Glutamatergic neuron (in vitro differentiated cells): ENCODE measurements at places on chromosomes 1 and 21.

DNA sequence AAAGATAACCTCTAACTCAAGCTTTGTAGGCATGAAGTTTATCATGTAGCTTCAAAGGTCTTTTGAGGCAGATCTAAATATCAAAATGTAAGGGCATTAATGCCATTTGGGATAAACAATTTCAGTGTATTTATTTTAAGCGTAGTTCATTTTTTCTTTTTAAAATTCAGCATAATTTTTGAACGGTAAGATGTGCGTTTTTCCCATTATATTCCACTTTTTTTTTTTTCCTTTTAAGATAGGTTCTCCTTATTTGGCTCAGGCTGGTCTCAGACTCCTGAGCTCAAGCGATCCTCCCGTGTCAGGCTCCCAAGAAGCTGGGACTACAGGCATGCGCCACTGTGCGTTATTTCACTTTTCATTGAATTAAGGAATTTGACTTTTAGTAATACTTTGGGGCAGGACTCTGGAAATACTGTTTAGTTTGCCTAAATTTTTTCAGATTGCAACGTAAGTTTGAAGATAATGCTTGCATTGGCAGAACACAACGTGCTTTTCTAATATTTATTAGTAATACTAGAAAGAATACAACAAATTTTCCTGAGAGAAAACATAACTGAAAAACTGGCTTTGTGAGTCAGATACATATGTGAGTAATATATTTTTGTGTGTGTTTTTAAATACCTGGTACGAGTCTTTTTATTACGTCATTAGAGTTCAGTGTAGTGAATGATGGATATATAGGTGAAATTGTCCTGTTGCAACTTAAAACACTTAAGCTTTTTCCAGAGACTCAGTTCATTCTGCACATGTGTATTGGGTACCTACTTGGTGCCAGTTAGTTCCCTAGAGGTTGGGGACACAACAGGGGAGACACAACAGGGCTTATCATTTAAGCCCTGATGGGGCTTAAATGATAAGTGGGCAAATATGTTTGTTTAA, 2.2 kb downstream of the RALGPS2 start:
- no peak for DNase-seq

GRCh38 chr1:76546354-76546933, 320.8 kb upstream of the ST6GALNAC5 start:
- DNase-seq: no peak

- DNase-seq: no peak
Measured at GRCh38 chr1:2784854-2785630, 16.5 kb downstream of the TTC34 start.

GRCh38 chr1:22972760-22973159, at the start of gene LACTBL1:
TSS of gene LACTBL1 (minus strand) at chr1:22972866. CDS start at chr1:22972316, 550 bp downstream.
- peak; percentile 35 for DNase-seq

DNA sequence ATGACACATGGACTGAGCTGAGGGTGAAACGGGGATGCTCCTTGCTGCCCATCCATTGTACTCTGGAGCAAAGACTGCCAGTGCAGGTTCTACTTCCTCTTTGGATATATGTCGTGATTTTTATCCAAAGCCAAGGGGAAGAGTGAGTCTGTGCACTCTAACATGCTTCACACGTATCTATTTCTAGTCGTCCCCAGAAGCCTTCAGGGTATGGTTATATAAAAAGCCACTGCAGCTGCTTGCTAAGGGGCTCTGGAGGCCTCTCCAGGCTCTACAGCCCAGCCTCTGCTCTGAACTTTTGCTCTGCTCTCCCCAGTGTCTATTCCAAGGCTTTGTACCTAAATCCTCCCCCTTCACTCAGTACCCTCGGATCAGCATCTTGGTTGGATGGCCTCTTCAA, 20.1 kb downstream of the PAFAH2 start:
- no peak for DNase-seq

GRCh38 chr1:29481031-29481430, 244.7 kb downstream of the PTPRU start:
- DNase-seq: no peak

GRCh38 chr1:78052685-78053405, 7.1 kb downstream of the GIPC2 start:
- DNase-seq: no peak

DNA sequence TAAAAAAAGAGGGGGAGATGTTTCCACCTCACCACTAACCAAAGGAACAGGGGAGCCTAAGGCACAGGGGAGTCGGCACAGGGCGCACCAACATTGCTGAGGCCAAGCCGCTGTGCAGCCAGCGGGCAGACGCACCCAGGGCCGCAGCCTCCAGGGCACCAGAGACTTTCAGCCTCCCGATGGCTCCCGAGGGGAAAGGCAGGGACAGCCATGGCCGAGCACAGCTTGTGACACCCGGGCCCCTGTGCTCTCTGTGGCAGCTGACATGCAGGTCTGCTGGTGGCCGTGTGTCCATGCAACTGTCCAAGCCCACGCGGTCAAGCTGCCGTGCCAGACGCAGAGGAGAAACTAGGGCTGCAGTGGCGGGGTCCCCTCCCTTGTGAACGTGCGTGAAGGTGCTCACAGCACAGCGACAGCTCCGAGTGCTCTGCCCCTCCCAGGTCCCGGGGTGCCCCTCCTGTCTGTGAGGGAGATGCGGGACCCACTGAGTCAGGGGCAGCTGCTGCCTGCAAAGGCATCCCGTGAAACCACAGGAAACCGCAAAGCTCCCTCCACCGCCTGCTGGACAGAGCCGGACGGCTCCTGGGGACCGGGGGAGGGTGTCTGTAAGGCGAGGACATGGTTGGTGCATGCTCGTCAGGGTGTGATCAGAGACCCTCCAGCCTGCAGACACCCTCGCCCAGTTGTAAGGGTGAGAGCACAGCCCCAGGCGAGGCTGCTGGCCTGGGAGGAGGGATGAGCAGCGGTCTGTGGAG, 2.5 kb downstream of the KRTAP10-11 start:
- DNase-seq: no peak

DNA sequence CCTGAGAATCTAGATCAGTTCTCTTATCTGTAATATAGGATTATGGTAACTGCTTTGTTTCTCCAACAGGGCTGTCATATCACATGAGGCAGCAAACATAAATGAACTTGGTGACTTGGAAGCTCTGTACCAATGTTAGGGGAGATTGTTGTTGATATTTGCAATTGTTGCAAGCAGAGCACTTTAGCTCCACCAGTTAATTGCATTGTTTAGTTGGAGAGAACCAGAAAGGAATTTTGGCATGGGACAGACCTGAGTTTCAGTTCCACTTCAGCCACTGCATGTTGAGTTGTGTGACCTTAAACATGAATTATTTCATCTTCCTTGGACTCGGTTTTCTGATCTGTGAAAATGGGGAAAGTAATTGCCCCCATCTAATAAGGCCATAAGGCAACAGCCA, 142.3 kb upstream of the JUN start:
- DNase-seq: no peak

- no peak for DNase-seq
Measured at GRCh38 chr1:102098536-102098935, 101.8 kb upstream of the OLFM3 start.

- no peak for DNase-seq
Measured at GRCh38 chr1:36737038-36737555, 254.4 kb upstream of the CSF3R start.

DNA sequence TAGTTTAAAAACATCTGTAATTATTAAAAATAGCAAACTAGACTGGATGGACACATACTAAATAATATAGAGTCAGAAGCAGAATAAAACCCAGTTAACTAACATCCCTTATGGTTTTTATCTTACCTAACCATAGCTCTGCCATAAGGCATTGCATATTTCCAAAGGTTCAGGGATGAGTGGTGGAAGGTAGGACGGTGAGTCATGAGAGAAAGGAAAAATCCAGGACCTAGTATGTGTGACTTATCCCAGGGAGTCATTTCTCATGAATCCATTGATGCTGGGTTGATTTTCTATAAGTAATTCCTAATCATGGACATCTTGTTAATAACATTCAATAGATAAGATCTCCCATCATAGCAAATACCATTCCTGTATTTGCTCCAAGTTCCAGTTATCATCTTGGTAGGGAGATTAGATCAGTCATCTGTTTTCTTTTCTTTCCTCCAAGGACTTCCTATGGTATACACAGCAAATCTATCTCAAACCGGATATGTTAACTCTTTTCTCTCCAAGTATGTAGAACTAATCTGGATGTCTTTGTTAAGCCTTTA, 490.7 kb upstream of the B3GALT2 start:
- no peak for DNase-seq

- no peak for DNase-seq
Measured at GRCh38 chr21:44458971-44459711, 3.8 kb downstream of the LRRC3 start.

GRCh38 chr21:45182958-45183357, 104.7 kb downstream of the POFUT2 start:
- no peak for DNase-seq

GRCh38 chr1:224640018-224640417, 23.9 kb downstream of the CNIH3 start:
- DNase-seq: no peak

- no peak for DNase-seq
Measured at GRCh38 chr1:234019387-234019786, 114.9 kb downstream of the SLC35F3 start.

GRCh38 chr21:26070121-26070520, 100.4 kb downstream of the APP start:
- no peak for DNase-seq

DNA sequence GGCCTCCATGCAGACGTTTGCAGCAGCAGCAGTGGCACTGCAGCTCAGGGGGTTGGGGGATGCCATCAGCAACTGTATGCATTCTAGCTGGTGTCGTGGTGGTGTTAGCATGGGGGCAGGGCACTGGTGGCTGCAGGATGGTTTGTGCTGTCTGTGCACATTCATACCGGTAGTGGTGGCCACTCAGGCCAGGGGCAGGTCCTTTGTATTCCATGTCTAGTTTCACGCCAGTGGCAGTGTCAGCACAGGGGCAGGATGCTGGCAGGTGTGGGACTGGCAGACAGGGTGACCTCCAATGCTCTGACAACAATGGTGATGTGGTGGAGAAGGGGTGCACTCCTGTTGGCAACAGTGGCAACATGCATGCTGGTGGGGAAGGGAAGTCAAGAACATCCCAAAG, 194.2 kb upstream of the LRRC7 start:
- DNase-seq: no peak

- no peak for DNase-seq
Measured at GRCh38 chr21:38134084-38134873, 122.5 kb upstream of the KCNJ15 start.

GRCh38 chr1:101440485-101440884, 203.7 kb downstream of the S1PR1 start:
- no peak for DNase-seq

DNA sequence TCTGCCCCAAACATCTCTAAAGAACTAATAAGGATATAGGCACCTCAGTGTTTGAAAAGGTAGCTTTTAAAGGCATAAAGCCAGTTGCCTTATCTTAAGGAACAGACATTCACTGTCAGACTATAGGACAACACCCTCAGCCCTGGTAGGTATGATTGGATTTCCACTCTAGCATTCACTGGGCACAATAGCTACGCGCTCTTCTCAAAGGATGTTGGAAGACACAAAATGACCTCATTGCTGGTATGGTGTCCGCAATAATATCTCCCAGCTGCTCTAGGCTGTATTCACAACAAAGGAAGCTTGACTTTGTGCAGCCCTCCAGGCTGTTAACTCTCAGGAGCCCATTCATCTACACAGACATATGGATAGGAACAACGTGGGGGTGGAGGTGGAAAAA, 119.4 kb upstream of the CXADR start:
- DNase-seq: no peak

GRCh38 chr1:39214998-39215873, 10.7 kb downstream of the MACF1 start:
- DNase-seq: no peak

- DNase-seq: no peak
Measured at GRCh38 chr1:198612471-198613260, 26.2 kb upstream of the PTPRC start.

DNA sequence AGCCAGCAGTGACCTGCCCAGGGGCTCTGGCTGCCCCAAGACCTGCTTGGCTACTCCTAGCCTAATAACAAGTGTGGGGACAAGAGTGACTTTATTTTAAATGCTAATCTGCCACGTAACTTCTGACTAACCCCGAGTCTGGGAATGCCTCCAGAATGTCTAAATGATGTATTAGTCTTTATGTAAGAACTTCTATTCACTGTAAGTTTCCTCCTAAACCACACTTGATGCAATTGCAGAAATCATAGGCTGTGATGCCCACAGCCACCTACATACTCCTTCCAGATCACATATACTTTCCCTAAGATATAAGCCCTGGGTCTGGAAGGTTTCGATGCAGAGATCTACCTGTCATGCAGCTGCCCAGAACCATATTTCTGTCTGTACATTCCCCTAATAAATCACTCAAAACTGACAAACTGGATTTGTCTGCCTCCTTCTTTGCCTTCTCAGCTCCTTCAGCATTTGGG, 5.9 kb upstream of the VPS45 start:
- no peak for DNase-seq

- no peak for DNase-seq
Measured at GRCh38 chr1:155016231-155016831, 13.7 kb downstream of the ZBTB7B start.

DNA sequence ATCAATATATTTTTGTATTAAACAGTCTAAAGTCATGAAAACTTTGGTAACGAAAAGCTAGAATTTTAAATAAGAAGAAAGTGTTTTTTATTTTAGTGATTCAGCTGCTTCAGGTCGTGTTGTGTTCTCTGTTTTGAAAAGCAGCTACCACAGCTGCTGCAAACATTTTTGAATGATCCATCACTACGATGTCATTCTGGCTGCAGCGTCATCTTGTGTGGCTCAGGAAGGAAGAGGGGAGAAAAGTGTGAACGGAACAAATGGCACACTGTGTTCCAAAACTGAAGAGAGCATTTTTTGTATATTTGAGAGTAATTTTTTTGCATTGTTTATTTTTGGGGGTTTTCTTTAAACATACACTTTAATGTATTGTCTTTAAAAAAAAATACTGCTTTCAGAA, 323.0 kb upstream of the ADGRL2 start:
- DNase-seq: no peak

GRCh38 chr1:96362623-96363022, 359.0 kb upstream of the PTBP2 start:
- no peak for DNase-seq

DNA sequence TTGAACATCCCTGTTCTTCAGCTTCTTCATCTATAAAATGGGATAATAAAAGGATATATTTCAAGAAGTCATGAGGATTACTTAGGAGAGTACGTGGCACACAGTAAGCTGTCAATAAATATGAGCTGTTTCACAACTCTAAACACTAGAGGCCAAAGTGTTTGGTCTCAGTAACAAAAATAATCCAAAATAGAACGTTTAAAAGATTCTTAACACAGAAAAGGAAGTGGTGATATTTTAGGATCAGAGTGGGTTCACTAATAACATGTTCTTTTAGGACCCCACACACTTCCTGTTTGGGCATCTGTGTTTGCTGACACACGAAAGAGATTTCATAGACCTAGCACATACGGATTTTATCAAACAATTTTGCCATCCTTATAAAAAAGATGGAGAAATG, 32.9 kb downstream of the TNFSF18 start:
- no peak for DNase-seq

DNA sequence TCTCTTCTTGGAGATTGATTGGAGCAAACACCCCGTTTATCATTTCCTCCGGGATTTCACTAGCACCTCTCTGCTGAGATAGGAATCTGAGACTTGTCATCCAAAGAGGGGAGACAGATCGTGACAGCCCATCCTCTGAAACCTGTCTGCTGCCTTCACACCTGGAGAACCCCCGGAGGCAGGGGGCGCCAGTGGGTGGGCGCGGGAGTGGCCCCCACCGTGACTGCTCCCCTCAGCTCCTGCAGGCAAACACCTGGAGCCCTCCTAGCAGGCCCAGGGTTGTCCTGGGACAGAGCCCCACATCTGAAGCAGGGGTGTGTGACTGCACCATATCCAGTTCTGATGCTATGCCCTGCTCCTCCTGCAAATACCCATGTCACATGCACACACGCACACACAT, 209.5 kb upstream of the POU3F1 start:
- no peak for DNase-seq
